ENCODE measurements at places on chromosomes 5 and 9.

DNA sequence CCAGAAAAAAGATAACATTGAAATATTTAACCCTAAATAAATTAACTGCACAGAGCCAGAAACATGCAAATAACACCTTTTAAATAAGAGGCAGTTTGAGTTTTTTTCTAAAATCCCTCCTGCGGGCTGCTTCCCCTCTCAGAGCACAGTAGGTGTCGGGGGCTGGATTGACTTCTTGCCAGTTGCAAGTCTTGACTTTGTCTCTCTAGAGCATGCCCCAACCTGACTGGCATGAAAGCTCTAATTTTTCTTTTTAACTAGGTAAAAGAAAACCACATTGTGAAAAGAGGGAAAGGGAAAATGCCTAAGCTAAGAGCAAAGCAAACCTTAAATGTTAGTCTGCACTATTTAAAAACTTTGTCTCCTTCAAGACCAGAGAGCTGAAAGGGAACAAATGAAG is 46.4 kb upstream of the DNAH5 start:
- no peak for DNase-seq

- no peak for DNase-seq
These were observed 61.1 kb upstream of the LPAR1 start for GRCh38 chr9:111099199-111100008.

GRCh38 chr5:124631874-124632550 is 114.4 kb downstream of the ZNF608 start:
- DNase-seq: no peak

DNA sequence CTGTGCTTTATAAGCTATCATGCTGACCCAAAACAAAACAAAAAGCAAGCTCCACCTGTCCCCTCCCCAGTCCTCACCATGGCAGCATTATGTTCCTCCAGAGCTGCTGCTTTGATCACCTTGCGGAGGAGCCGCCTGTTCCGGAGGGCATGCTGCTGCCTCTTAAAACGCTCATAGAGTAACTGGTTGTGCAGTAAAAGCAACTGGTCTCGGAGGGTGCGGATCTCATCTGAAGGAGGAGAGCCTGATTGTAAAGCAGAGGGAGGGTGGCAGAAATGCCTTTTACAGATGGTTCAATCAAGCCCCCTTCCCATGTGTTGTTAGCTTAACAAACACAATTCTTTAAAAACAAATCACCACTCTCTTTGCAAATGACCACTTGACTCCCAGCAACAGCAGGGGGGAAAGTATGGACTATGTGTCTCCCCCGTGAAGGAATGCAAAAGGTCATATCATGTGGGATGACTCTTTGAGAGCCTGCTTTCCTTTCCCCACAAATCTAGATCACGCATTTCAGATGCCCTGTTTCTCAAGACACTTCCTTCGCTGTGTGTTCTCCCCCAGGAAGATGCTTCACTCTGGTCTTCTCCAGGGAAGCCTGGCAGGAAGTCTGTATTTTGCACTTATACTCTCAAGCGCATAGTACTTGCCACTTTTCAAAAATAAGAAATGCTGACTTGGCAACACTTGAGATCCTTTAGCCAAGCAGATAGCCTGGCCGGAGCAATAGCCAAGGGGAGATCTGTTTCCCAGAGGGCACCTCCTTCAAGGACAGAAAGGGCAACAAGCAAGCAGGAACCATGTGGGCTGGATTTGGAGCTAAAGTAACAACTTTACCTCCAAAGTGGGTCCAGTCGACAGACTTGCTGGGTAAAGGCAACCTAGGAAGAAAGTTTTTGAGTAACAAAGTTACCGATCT is 25.1 kb downstream of the SPACA9 start:
- no peak for DNase-seq

- no peak for DNase-seq
These were observed 14.6 kb downstream of the CPEB4 start for GRCh38 chr5:173902743-173903142.

GRCh38 chr5:7376871-7377270 is 19.1 kb upstream of the ADCY2 start:
- no peak for DNase-seq

DNA sequence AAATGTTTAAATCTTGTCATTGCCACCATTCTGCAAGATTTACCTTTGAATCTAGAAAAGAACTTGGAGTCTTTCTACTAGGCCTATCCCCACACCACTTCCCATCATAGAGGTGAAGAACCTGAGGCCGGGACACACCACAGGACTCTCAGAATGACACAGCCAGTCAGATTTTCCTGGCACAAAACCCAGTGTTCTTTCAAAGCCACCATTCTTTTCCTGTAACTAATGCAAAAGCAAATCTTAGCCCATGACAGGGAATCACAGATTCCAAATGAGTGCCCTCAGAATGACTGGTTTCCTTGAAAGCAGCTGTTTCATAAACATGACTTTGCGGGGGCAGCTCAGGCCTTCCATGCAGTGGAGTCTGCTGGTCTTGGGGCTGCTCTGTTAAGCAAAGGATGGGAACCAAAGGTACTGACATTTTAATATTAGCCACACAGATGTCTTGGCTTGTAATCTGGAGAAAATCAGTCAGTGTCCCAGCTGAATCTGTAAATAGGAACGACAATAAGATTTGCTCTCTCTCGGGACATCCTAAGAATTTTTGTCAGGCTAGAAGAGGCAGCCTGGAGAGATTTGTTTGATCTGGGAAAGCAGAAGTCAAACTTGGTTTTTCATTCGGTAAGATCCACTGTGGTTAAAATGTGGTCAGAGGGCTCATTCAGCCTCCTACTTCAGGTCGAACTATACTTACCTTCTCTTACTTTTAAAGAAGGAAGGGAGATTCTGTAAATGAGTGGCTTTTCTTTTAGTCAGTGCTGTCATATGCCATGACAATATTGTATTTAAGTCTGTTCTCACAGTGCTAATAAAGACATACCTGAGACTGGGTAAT is 115.1 kb downstream of the PALM2AKAP2 start:
- no peak for DNase-seq
